ENCODE measurements at places on chromosomes 4 and X.
A peak's percentile ranks its signal among the peaks of the same experiment; 100 is the strongest.

DNA sequence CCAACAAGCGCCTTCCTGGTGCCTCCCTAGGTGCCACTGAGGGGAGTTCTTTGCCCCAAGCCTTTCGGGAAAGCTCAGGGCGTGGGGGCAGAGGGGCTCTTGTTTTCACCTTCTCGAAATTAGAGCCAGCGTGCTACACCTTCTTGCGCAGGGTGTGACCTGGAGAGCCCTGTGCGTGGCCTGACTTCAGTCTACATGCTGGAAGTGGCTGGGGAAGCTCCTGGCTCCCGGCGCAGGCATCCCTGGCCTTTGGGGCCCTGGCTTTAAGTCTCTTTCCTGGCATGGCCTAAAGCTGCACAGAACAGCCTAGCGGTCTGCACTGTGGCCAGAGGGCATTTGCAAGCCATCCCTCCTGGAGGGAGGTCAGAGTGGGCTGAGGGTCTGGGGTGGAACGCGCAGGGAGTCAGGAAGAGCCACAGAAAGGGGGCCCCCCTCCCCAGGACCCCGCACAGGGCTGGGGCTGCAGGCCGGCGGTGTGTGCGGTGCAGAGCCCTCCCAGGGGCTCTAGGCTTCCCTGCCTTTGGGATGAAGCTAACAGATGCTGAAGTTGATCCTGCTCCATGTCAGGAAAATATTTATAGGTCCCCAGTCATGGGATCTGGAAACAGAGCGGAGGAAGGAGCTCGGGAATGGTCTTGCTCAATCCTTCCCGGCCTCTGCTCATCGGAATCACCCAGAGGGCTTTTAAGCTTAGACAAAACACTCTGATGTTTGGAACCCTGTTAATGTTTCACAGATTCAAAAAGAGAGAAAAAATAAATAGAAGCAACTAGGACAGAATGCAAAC, 781 bp upstream of the SPON2 start:
- no peak for DNase-seq

DNA sequence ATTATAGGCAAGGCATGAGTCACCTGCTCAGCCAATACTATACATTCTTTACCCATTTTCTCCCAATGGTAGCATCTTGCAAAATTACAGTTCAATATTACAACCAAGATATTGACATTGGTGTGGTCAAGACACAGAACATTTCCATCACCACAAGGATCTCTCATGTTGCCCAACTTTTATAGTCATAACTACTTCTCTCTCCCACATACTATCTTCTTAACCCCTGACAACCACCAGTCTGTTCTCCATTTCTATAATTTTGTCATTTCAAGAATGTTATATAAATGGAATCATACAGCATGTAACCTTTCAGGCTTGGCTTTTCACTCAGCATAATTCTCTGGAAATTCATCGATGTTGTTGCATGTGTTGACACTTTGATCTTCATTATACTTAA, 144.9 kb downstream of the ENOX2 start:
- no peak for DNase-seq

DNA sequence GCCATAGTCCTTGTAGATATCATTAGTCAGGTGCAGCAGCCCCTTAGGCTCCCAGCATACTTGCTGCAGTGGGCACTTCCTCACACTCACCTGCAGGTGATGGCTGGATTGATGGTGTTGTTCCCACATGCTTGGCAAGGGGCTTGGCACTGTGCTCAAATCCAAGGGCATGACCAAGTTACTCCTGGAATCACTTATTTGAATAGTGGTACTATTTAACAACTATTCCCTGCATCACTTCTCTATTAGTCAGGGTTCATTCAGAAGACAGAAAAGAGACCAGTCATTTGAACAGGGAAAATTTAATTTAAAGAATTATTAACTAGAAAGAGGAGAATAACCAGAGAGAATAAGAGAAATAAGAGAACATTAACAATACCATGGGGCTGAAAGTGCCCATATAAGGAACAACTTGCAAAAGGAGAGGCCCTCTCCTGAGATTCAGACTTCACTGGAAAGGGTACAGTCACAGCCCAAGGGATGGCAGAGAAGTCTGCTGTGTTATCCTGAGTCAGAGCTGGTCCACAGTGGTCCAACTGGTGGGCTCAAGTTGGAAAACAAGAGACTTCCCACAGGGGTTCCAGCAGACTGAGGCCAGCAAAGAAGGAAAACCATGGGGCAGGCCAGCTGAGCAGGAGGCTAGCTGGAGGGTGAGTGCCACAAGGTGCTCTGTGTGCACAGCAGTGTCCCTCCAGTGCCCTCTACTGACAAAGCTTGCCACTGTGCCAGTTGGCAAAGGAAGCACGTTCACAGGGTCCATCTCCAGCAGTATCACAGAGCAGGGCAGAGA, 9.8 kb downstream of the SPP1 start:
- peak; percentile 24 for DNase-seq

DNA sequence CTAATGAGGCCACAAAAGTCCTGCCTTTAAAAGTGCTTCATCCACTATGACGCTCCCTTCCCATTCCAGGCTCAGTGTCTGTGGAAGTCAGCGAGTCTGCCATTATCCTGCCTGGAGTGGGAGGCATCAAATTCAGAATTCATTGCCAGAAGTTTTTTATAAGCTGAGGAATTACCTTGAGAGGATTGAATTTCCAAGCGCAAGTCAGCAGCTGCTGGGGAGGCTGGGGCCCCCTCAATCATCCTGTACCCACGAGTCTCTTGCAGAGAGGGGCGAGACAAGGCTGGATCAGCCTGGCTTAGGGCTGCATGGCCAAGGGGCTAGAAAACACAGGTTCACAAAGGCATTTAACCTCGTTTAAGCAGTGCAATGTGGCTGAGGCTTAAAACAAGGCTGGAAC, 170.5 kb upstream of the NOCT start:
- DNase-seq, result no peak

- no peak for DNase-seq
Measured at GRCh38 chrX:34654696-34655490, 2.2 kb downstream of the TMEM47 start.

DNA sequence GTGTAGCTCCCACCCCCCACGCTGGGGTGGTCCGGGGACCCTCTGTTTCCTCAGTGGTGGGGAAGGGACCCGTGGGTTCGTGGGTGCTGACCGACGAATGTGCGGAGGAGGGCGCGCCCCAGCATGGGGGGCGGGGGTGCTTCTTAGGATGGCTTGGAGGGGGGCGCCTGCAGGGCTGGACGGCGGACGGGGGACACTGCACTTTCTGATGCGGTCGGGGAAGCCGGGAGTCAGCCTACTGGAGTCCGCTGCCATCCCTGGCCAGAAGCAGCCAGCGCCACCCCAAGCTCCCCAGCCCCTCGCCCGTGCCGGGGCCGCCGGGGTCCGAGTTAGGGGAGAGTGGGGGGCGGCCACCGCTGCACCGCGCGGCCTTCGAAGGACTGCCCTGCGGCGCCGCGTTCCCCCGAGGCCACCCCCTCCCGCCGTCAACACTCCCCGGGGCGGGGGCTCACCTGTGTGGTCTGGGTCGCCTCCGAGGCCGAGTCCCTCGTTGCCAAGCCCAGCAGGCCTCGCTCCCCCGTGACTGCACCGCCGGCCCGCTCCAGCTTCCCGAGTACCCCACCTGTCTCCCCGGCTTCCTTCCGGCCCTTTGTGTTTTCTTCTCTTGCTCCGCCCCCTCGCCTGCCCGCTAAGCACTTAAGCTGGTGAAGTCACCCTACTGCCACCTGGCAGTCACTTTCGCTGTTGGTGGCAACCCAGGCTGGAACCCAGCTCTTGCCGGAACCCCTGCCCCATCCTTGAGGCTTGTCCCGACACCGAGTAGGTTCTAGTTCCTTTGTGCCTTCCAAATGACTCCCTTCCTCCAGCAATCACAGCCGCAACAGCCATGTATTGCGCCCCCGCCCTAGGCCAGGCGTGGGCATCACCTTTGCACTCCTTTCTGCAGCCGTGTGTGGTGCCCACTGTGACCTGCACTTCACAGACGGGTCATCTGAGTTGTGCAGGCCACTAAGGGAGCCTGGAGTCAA, at the start of gene OCIAD2:
Gene OCIAD2, minus strand, starts transcription at position 569 of the 968 bp plus-strand sequence. CDS start 2,225 bp downstream, outside the sequence.
- peak; percentile 54 for DNase-seq

DNA sequence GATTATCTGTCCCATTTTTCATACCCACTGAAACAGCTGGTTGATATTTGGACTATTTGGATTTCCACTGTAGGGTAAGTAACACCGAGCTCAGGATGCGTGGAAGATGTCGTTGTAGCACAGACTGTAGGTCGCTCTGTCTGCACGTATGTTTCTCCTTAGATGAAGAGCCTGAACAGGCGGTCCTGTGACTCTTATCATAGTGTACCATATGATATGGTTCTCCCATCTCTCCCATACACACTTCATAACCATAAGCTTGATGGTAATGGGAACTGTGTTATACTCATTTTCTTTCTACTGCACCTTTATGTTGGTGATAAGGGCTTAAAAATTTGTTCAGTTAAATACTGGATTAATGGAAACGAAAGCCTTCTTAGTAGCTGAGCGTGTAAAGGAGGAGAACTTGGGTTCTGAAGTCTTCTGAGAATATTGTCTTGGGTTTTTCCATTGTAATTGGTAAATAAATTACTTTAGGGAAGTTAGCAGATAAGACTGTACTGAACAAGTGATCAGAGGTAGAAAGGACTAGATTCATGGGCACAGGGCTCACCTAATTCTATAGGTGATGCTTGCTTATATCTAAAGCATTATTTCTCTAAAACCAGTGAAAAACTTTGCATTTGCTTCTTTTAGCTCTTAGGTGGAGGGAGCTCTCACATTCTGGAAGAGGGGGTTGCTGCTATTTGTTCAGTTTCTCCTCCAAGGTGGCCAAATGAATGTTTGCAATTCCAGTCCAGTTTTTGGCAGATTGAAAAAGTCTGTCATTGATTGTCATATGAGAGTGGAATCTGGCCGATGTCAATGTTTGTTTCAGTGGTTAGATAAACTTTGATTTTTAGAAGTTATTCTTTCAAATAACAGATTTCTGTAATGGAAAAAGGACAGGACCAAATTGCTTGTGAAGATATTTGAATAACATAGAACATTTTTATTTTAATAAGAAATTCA, 15.8 kb downstream of the SMAD1 start:
- DNase-seq, result no peak

GRCh38 chrX:10011261-10011931, 44.2 kb downstream of the CLDN34 start:
- DNase-seq, result no peak

- no peak for DNase-seq
Measured at GRCh38 chrX:144006811-144007210, 122.9 kb downstream of the UBE2NL start.
